ENCODE measurements at places on chromosomes 2 and 18.

DNA sequence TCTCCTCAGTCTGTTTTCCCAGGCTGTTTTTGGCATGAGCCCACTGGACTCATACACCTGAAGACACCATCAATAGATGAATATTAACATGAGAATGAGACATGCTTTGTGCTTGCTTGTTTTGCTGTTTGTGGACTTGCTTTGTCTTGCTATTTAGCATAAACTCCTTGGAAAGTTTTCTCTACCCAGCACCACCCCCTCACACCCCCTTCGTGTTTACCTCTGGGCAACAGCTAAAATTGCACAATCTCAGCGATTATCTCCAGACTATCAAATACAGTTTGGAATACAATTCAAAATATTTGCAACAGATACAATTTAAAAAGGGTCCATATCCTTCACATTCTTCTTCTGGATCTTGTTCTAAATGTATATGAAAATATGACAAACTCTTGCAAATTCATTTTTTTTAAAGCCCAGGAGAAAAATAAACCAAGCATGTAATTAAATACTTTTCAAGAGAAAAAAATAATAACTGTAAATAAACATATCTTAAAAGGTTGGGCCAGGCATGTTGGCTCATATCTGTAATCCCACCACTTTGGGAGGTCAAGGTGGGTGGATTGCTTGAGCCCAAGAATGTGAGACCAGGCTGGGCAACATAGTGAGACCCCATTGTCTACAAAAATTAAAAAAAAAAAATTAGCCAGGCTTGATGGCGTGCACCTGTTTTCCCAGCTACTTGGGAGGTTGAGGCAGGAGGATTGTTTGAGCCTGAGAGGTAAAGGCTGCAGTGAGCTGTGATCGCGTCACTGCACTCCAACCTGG lies 32.3 kb upstream of the PMAIP1 start:
- DNase-seq = no peak

GRCh38 chr2:31231571-31232302 lies 2.2 kb upstream of the EHD3 start:
- DNase-seq = no peak

- DNase-seq = no peak
Measured at GRCh38 chr2:170930131-170930990, 1.3 kb downstream of the GORASP2 start.

DNA sequence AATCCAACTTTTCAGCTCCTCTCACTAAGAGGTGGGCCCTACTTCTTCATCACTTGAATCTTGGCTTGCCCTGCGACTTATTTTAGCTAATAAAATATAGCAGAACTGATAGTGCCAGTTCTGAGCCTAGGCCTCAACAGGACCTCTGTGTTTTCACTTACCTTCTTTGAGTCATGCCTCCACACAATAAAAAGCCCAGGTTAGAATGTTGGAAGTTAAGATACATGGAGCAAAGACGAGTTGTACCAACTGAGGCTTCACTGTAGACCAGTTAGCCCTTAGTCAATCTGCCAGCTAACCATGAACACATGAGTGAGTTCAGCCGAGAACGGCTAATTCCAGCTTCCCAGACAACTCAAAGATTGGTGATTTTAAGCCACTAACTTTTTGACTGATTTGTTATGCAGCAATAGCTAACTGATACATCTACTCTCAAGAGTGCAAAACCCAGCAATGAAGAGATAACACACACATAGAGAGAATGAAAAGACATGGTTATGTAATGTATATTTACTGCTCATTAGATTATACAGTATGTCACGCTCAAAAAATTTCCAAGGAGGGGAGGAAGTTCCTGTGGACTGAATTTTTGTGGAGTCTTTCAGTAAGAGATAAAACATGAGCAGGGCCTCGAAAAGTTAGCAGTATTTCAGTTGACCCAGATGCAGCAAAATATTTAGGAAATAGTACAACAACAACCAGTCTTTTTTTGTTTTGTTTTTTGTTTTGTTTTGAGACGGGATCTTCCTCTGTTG lies 181.1 kb downstream of the MYCN start:
- no peak for DNase-seq

DNA sequence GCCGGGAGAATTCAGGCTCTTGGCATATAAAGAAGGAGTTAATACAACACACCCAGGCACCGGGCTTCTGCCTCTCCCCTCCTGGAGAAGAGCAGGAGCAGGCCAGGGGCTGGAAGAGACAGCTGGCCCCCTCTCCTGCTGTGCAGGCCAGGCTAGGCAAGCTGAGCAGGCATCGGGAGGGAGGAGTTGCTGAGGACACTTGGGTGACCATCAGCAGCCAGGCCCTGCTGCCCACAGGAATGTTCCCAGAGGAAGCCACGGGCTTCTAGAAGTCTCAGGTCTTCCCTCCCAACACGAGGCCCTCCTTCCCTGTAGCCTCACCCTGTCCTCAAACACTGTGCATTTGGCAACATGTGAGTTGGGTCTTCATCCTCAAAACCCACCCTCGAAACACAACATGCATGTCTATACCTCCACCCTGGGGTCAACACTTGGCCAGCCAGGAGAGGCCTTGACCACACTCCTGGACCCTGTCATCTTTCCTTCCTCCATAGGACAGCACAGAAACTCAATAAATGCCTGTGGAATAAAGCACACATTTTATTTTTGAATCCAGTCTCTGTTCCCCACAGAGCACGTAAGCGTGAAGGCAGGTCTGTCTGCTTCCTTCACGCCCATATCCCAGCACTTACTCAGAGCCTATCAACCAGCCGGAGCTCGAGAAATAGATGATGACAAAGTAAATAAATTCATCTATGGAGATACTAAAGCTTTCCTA lies 433.8 kb upstream of the ID2 start:
- no peak for DNase-seq

DNA sequence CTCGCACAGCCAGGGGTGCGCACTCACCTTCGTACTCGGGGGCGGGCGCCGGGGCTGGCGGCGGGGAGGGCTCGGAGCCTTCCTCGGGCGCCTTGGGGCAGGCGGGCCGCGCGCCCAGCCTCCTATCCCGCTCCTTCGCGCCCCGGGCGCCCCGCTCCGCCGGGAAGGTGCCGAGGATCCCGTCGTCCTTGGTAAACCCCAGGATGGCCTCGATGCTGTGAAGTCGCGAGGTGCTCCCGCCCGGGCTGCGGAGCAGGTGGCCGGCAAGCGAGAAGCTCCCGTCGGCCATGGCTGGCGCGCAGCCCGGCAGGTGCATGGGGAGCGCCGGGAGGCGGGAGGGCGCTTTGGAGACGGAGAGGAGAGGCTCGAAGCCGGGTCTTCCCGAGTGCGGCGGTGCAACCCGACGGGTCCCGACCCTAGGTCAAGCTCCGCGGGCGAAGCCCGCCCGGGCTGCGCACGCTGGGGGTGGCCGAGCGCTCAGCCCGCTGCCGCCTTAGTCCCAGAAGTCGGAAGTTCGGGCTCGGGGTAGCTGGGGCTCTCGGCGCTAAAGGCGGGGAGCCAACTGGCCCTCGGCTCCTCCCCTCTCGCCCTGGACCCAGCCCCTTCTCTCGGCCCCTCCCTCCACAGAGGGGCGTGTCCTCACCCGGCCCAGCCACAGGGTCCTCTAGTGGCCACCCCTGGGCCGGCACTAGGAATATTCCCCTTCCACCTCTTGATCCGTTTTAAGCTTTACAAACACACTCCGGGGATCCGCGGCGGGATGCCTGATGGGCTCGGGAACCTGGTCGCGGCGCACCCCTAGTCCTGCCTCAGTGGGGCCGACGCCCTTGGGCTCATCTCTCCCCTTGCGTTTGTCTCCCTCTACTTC lies at the start of gene RAX:
Gene RAX (minus strand): TSS at position 564 of the 868 bp plus-strand sequence. CDS start 248 bp downstream, at position 316.
- DNase-seq = no peak

- DNase-seq = no peak
Measured at GRCh38 chr2:42321452-42322064, 39.5 kb downstream of the COX7A2L start.

- DNase-seq = no peak
Measured at GRCh38 chr2:233174137-233174536, 77.3 kb upstream of the ATG16L1 start.

DNA sequence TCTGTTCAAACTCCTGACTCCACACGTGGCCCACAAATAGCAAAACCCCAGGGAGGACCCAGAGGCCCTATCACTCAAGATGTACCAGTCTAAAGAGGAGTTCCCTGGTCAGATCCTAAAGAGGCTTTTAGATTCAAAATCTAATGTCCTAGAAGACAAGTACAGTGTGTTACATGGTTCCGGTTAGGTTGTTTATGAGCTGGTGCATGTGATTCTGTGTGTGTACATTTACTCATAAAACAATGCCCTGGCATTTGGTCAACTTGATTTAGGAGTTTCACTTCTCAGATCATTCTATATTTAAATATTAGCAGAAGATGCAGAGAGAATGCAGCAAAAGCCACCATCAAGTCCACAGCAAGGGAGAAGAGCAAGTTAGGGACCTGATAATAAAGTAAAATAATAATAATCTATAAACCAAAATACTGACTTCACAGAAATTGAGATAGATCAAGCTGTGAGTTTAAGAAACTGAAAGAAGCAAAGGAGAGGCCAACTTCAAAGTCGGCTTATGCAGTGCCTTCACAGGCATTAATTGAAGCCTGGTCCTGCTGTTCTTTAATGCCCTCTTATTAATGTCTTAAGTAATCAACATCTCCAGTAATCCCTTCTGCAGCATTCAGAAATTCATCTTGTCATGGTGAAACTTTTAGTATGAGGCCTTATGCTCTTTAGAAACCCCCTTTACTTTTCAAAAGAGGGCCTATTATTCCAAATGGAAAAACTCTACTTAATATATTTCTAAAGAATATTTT lies 4.2 kb upstream of the AP1S3 start:
- no peak for DNase-seq

DNA sequence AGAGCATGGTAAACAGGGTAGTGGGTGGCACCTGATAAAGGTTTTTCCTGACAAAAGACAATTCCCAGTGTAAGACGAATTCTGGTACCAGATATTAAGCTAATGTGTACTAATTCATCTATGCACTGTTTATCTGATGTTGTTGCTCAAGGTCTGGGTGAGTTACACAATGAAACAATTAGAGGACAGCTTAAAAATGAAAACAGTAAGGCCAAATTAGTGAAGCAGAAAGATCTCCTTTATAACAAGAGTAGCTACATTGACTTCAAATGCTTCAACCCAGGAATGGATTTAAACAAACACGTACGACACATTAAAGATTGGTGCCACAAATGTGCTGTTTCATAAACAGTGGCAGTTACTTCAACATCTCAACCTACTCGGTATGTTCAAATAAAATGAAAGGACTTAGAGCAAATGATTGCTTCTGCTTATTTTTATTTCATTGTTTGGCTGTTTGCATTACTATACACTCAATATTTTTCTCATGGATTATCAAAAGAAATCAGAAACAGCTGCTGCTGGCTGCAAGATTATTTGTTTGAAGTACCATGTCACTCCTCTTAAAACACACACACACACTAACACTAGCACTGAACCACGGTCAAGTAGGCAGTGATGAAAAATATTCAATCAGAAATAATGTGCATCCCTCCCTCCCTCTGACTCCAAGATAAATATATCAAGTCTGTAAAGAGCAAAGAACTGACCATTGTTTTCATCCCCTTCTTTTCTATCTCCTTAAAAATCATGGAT lies 94.4 kb upstream of the RND3 start:
- DNase-seq = no peak

DNA sequence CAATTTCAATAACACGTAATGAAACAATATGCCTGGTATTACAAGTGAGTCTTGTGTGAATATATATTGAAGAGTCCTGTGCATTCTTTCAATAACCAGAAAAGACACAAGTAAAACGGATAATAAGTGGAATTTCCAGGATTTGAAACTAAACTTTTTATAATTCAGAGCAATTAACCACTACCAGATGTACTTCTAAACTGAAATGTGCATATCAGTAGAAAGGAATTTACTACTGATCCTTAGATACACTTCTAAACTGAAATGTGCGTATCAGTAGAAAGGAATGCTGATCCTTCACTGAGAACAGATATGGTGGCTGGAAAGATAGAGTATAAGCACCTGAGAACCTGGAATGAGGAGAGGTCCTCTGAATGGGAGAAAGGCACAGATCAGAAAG lies 470.9 kb upstream of the SPHKAP start:
- no peak for DNase-seq

GRCh38 chr2:241689306-241689705 lies 2.7 kb upstream of the DTYMK start:
- DNase-seq = no peak

- DNase-seq = no peak
Measured at GRCh38 chr2:179946810-179947615, 60.1 kb downstream of the CWC22 start.

DNA sequence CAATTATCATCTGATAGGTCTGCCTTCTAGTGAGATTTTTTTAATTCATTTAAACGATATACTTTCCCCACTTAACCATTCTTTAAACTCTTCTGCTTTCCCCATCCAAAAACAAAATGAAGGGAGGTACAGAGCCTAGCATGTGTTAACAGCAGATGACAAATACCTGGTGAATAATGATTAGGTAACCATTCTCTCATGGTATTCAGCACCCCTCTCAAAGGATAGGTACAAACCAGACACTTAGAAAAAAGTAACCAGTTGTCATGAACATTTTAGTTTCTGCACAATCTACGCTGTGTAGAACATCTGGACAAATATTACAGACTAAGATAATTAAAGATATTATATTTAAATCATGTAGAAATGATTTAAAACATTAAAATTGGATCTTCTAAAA lies 56.3 kb downstream of the DNAH7 start:
- no peak for DNase-seq

DNA sequence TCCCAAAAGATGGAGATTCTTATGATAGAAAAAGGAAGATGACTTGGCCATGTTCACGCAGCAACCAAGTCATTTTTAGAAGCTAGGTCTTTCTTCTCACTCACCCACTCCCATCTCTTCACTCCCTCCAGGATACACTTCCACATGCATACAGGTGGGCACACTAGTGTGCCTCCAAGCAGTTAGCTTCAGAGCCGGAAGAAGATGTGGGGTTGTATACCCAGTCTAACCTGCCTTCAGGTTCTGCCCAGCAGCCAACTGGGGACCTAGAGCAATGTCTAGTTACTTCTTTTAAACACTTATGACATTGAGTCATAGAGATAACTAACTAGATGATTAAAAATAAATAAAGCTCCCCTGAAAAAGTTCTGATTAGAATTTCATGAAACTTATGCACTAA lies 21.8 kb upstream of the TANK start:
- no peak for DNase-seq

GRCh38 chr2:54572262-54572635 lies 116.1 kb downstream of the SPTBN1 start:
- no peak for DNase-seq

DNA sequence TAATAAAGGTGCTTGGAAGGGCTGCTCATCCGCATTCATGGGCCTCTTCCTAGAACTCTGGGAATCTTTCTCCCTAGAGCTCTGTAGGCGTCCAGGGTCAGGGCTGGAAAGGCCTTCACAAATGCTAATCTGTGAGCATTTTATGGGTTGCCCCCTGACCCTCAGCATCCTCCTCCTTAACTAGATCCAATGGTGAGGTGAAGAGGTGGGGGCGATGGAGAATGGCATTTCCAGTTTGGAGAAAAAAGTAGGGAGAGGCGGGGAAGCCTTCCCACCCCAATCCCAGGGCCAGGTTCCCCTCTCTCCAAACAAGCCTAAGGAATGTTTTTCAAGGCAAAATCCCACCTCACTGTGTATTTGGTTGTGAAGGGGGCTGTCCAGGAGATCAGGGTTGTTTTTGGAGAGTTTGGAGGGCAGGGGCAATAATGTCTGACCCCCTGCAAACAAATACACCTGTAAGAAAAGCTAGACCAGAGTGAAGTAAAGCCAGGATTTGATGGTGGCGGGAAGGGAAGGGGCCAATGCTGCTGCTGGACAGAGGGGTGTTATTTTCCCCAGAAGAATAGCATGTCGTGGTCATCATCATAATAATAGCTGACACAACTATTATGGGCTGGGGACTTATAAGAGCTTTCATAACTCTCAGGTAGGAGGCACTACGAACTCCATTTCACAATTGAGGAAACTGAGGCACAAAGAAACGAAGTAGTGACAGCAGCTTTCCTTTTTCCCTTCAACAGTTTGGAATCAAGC lies 1.4 kb upstream of the MYCN start:
- no peak for DNase-seq
